ENCODE measurements at places on chromosomes 2 and 18. TPM values are rescaled to one million over a fixed set of nuclear protein-coding genes. Genes with fewer than 3 reads are reported as not detected.

DNA sequence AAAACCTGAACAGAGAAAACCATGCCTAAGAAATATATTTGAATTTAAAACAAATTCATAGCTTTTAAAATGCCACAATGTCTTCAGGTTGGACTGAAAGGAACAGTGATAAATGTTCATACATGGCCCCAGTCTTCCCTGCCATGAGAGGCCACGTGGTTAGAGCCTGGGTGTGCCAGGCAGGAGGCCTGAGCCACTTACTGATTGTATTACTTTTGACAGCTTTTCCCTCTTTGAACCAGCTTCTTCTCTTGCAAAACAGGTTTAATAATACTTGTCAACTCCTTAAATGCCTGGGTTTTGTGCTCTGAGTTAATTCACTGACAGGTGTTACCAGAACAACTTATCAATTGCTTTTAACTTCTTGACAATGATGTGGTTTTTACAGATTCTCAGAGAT is 27.0 kb downstream of the RBKS start:
- DNase-seq: no peak

GRCh38 chr18:78776706-78777285 is 202.8 kb upstream of the SALL3 start:
- DNase-seq: no peak

The FAM161A gene
- 12.7 TPM for polyA plus RNA-seq

The DSG2 gene
- 35.7 TPM for polyA plus RNA-seq
